ENCODE measurements at places on chromosomes 11 and 22.

DNA sequence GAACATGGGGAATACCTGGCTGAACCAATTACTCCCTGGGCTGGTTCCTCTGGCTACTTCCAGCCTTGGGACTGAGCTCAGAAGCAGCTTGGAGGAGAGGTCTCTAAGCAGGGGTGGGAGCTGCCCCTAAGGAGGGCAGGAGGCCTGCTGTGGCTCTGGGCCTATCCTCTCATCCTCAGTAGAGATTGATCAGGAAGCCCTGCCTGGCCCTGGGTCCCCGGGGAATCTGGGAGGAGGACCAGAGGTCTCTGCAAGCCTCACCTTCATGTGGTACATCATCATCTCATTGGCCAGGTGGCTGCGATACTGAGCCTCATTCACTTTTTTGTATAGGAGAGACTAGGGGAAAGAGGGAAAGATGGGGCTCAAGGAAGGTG, 91.1 kb downstream of the PDE2A start:
- DNase-seq = no peak

- DNase-seq = no peak
These were observed 49.1 kb upstream of the LRRC32 start for GRCh38 chr11:76719686-76720085.

DNA sequence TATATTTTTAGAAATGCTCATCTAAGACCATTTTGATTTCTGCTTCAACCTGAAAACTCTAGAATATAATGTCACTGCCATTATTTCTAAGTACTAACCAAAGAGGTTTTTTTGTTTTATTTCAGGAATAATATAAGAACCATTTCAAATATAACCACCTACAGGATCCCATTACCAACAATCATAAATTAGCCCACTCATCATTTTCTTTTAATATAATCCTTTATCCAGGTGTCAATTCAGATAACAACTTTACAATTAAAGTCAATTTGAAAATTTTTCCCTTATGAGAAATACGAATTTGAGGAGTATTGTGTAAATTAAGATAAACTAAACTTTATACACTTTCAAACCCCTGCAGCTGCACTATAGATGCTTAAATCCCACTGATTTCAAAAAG, 1043.0 kb upstream of the CNTN5 start:
- no peak for DNase-seq

DNA sequence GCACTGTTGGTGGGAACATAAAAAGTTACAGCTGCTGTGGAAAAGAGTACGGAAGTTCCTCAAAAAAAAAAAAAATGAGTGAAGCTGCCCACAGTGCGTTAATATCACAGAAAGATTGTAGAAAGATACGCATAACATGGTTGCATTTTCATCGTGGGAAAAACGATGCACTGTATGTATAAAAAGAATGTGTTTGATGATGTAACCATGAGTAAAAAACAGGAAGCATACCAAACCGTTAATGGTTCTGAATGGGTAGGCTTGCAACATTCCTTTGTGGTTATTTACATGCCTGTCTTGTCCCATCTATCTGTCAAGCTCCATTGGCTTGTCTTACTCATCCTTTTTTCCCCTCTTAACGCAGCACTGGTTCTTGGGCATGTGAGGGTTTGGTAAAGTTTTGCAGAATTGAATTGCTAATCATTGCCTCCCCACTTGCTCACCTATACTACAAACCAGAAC, 33.8 kb upstream of the DKK3 start:
- no peak for DNase-seq

- no peak for DNase-seq
These were observed 23.5 kb upstream of the SPTY2D1 start for GRCh38 chr11:18657673-18658072.

DNA sequence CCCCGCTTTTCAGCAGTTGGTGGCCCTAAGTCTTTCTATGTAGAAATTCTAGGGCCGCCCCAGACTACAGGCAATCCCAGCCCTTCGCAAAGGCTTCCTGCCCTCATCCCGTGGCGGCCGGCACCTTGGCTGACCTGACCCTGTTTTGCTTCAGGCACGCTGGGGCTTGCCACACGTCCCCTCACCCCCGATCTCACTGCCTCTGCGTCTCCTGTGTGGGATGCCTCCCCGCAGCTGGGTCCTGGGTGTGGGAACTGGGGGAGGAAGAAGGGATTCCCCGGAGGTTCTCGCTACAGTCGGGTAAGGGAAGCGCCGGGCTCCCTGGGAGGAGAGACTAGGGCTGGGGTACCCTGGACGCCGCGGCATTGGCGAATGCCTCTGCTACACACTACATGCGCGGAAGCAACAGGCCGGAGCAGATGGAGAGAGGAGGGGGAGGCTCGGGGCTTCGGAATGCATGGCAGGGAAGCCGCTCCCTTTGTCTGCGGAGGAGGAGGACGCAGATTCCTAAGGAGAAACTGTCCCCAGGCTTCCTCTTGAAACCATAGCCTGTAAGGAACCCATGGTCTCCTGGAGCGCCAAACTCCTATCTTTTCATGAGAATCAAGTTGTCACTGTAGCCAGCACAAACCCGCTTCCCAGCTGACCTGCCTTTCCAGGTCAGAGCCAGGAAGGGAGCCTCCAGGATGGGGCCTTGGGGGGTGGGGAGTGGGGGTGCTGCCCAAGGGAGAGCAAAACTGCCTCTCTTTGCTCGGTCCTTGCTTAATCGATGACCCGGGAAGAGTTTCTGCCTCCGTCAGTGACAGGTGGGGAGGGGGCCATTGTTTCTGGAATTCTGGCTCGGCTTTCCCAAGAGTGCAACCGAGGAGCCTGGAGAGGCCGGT, 1.4 kb downstream of the DTX4 start:
- no peak for DNase-seq

GRCh38 chr22:17922925-17923903, 101.1 kb downstream of the MICAL3 start:
- DNase-seq = no peak

GRCh38 chr22:49914256-49914655, 4.0 kb downstream of the ALG12 start:
- no peak for DNase-seq

DNA sequence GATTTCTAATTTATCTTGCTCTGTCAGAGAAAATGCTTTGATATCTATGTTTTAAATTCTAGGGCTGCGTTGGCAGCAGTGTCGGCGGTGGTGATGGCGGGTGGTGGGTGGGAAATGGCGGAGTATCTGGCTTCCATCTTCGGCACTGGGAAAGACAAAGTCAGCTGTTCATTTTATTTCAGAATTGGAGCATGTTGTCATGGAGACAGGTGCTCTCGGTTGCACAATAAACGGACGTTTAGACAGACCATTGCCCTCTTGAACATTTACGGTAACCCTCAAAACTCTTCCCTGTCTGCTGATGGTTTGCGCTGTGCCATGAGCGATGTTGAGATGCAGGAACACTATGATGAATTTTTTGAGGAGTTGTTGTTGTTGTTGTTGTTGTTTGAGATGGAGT, 36.1 kb upstream of the PHOX2A start:
- no peak for DNase-seq

DNA sequence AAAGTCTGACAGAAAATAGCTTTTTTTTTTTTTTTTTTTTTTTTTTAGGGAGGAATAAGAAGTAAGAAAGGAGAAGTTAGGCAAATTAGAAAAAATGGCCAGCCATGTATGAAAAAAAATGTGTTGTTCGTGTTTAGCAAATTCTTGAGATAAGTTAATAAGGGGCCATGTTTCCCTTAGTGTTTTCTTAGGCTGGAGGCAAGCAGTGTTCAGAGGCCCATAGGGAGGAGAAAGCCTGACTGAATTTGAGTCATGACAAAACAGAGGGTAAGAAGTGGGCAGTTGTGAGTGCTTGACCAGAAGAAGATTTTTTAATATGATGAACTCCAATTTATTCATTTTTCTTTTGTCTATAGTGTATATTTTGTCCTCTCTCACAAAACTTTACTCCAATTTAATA, 766.4 kb downstream of the FAM181B start:
- DNase-seq = no peak

DNA sequence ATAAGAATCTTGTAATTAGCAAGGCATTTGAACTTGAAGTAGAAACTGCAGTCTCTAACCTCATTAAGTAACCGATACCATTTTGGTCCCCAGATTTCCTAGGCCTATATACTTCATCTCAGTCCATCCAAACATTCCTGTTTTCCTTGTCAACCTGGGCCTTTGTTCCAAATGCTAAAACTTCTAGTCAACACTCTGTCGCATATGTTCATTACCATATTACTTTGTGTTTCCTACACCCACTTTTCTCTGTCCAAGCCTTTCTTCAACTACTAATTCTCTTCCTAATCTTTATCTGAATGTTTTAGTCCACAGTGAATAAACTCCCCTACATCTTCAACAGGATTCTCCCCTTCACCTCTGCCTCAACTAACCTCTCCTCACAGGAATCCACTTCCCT, 31.4 kb downstream of the MTMR2 start:
- no peak for DNase-seq

DNA sequence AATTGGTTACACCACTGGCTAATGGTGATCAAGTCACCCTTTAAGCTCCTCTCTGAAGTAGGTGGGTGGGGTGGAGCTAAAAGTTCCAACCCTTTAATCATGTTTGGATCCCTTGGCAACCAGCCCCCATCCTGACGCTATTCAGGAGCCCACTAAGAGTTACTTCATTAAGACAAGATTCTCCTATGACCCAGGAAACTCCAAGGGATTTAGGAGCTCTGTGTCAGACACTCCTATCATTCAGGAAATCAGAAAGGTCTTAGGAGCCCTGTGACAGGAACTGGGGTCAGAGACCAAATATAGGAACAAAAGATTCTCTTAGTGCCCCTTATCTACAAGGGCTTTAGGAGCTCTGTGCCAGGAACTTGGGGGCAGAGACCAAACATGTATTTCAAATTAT, 141.3 kb downstream of the ATG16L2 start:
- no peak for DNase-seq

- no peak for DNase-seq
These were observed 19.5 kb downstream of the GNAZ start for GRCh38 chr22:23089633-23090456.

- DNase-seq = no peak
These were observed 30.6 kb downstream of the KIRREL3 start for GRCh38 chr11:126969865-126970479.

- peak; percentile 52 for DNase-seq
These were observed 16.0 kb downstream of the OVOL1 start for GRCh38 chr11:65802841-65803240.

- DNase-seq = no peak
These were observed 100.6 kb upstream of the TENM4 start for GRCh38 chr11:79541466-79541865.

- DNase-seq = no peak
These were observed 7.3 kb downstream of the RSF1 start for GRCh38 chr11:77813256-77813655.

DNA sequence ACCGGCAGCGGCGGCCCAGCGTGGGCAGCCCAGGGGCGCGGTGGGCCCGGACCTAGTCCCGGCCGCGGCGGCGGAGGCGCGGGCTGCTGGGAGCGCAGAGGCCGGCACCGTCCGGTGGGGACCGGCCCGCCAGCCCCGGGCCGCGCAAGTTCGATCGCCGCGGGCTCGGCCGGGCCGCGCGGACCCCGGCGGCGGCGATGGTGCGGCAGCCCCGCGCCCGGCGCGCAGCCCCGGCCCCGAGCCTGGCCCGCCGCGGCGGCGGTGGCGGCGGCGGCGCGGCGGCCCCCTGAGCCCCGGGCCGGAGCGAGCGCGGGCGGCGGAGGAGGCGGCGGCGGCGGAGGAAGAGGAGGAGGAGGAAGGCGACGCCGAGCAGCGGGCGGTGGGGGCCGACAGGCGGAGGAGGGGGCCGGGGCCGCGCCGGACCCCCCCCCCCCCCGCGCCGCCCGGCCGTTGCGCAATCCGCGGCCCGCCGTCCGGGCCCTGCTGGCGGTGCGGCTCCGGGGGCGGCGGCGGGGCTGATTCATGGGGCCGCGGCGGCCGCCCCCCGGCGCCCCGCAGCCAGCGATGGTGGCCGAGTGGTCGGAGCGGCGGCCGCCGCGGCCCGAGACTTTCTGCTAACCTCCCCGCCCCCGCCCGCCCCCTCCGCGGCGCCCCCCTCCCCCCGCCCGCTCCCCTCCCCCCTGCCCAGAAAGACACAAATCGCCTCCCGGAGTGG, 1251.9 kb downstream of the BRD1 start:
- no peak for DNase-seq

GRCh38 chr11:102546427-102546826, 15.9 kb upstream of the MMP7 start:
- peak; percentile 55 for DNase-seq

- no peak for DNase-seq
These were observed 165.6 kb downstream of the SHANK2 start for GRCh38 chr11:71086687-71087258.

DNA sequence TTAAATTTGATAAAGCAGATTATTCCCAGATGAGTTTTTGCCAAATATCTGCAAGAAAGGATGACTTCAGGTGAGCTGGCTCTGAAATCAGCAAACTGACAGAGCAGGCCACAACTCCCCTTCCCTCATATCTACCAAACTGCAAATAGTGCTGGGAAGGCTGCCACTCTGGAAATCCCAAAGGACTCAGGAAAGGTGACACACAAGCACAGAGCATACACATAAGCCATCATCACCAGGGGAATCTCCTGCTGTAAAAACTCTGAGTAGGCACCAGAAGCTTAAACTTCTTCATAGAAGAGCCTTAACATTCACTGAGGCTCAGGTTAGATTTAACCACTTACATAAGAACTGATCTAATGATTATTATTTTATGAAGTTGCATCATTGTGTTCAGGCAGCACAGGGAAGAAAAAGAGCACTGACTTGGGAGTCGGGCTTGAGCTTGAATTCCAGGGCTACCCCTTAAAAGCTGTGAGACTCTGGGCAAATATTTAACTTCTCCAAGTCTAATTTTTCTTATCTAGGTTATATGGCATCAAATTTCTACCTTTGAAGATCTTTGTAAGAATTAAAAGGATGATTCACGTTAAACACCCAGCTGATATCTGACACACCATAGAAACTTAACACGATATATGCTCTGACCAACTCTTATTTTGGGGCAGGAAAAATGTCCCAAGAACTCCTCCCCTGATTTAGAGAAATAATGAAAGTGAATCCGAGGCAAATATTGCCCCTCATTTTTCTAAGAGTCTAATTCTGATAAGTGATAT, 15.0 kb downstream of the SYTL2 start:
- DNase-seq = no peak

DNA sequence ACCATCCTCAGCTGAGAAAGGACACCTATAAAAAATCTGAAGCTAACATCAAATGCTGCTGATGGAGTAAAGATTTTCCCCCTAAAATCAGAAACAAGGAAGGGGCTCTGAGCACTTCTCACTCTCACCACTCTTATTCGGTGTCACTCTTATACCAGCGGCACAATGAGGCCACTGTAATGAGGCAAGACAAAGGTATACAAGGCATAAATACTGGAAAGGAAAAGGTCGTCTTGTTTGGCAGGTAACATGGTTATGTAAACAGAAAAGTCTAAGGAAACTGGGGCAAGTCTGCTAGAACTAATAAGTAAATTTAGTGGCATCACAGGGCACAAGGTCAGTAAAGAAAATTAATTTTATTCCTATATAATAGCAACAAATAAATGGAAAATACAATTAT, 8.1 kb upstream of the MOB2 start:
- DNase-seq = no peak

- DNase-seq = no peak
These were observed 67.4 kb downstream of the BRD1 start for GRCh38 chr22:49760280-49760629.

DNA sequence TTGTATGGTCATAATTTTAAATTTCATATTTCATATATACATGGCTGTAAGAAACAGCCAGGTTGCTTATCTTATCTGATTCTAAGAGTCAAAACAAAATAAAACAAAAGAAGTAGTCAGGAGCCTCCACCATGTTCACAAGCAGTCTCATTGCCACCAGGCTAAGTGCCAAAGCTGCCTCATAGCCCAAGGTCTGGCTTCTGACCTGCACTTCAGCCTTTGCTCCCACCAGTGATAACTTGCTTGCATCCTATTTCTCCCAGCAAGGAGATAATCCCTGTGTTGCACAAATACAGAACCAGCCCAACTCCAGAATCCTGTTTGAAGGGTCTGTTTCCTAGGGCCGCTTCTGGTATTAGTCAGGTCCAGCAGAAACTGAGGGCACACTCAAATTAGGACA, 53.9 kb upstream of the TSKU start:
- no peak for DNase-seq

All from GM06990 (cell line).